ENCODE measurements at places on chromosomes 5 and 9.

GRCh38 chr5:133119233-133119711 is 67.5 kb downstream of the HSPA4 start:
- no peak for DNase-seq

DNA sequence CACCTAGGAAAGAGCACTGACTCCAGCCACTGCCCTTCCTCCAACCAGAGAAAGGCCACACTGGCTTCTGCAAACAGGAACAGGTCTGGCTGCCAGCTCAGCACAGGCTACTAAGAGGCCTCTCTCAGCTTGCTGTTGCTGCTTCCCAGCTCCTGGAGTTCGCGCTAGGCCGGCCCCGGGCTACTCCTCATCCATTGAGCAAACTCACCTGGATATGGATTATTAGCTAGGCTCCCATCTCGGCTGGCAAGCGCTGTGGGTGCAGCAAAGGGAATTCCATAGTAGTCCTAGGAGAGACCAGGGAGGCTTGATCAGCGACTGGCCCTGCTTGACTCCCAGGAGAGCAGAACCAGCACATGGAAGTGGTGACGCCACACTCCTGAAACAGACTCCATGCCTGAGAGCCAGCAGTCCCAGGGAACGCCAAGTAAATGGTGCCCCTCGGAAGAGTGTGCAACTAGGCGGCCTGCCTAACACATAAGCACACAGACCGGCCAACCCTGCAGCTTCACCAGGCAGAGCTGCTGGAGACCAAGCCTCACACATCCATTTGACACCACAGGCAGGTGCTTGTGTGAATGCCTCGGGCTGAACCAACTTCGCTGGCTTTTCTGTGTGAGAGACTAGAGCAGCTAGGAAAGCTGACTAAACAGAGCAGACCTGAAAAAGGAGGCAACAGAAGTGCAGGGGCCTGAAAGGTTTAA is 107.2 kb downstream of the UBE2R2 start:
- DNase-seq: no peak

GRCh38 chr5:13606051-13606450 is 338.4 kb downstream of the DNAH5 start:
- no peak for DNase-seq

- DNase-seq: no peak
These were observed 98.2 kb upstream of the SLCO6A1 start for GRCh38 chr5:102596951-102597350.

DNA sequence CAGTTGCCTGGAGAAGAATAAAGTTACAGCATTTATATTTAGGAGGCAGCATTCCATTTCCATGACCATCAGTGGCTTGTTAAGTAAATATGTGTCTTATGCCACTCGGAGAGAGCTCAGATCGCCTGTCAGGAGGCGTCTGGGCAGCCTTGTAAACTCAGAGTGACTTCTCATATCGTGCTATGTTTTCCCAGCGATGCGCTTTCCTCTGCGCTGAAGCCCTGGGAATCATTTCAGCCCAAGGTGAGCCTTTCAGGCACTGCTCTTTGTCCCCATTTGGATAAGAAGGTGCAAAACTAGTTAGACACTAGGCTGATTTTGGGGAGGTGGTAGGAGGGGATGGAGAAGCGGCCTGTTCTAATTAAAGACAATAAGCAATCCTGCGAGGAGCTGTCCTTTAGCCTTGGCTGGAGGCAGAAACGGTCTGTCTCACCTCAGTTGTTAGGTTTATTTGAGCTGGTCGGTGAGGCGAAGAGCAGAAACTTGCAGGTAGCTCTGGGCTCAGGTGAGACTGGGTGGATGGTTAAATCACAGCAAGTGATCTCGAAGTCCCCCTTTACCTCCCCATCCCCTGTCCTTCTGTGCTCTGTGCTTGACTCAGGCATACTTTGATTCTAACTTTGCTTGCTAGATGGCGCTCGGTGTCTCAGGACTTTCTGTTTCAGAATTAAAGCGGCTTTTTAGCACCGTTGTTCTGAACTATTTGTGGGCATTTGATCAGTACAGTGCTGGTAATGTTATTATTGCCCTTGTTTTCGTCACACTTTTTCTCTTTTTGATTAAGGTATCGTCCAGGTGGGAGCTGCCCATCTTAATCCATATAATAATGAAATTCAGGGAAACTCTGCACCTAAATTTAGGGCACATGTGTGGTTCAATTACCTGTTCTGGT is 24.6 kb downstream of the NR2F1 start:
- no peak for DNase-seq

GRCh38 chr9:77020413-77021290 is 1.2 kb downstream of the FOXB2 start:
- DNase-seq: no peak
